ENCODE measurements at places on chromosomes 11 and 22.

DNA sequence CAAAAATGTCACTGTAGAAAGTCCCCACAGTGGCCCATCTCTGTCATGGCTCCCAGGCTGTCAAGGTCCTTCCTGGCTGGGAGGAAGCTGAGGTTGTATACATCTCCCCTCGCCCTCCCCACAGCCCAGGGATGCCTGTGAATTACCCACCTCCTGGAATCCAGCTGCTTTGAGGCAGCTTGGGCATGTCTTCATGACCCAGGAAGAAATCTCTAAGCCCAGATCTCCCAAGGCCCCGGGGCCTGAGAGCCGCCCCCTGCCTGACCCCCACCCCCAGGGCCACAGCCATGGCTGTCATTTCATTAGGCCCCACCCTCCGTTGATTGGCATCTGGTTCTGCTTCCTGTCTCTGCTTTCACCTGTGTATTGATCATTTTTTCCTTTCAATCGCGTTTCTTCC is 207.5 kb downstream of the TBC1D22A start:
- DNase-seq: no peak

GRCh38 chr22:41722496-41722895 is 23.2 kb downstream of the MEI1 start:
- DNase-seq: no peak

DNA sequence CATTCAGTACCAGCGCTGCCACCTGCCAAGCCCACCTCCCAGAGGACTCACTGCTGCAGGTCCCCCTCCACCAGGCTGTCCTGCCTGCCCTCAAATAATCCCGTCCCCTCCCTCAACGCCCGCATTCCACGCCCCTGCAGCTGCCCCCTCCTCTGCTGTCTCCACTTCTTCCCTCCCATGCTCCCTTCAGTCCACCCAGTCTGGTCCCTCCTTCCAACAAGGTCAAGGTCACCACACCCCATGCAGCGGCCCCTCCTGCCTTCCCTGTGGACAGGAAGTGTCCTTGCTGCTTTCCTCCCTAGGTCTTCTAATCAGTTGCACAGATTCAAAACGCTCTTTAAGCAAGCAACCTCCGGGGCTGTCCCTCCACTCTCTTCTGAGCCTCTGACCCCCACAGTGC is 12.1 kb downstream of the MACROD1 start:
- DNase-seq: no peak

DNA sequence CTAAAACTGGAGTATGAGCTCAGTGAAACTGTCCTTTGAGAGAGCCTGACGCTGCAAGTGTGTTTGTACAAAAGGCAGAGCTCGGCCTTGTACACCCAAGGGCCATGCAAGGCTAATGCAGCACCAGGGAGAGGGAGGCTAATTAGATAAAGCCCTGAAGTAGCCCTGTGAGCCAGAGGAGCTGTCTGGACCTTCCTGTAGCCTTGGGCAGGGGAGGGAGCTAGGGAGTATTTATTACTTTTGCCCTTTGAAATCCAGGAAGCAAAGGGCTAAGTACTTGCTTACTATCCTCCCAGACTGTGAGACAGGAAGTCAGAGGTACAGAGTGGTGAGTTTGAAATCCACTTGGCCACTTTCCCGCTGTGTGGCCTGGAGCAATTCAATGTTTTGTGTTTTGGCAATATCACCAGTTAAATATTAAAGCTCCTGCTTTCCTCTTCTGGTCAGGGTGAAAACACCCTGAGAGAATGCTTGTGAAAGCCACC is 10.2 kb upstream of the LDHA start:
- peak; percentile 79 for DNase-seq

- DNase-seq: peak; percentile 100
Measured at GRCh38 chr11:65420979-65421793, 1.4 kb upstream of the NEAT1 start.

DNA sequence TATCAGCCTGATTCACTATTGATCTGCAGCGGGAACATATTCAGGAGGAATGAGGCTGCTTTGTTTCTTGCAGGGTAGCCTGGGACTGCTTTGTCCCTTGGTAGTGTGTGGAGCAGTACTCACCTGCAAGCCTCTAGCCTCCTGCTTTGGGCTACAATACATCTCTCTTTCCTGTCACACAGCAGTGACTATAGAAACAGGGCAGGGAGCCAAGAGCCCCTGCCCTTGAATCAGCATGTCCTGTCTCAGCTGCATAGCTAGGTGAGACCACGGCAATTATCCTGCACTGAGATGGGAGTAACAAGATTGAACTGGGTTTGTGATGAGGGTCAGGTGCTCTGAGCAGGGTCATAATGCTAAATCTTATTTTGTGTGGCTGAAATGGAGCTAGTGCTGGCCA is 191.9 kb downstream of the NELL1 start:
- DNase-seq: no peak

DNA sequence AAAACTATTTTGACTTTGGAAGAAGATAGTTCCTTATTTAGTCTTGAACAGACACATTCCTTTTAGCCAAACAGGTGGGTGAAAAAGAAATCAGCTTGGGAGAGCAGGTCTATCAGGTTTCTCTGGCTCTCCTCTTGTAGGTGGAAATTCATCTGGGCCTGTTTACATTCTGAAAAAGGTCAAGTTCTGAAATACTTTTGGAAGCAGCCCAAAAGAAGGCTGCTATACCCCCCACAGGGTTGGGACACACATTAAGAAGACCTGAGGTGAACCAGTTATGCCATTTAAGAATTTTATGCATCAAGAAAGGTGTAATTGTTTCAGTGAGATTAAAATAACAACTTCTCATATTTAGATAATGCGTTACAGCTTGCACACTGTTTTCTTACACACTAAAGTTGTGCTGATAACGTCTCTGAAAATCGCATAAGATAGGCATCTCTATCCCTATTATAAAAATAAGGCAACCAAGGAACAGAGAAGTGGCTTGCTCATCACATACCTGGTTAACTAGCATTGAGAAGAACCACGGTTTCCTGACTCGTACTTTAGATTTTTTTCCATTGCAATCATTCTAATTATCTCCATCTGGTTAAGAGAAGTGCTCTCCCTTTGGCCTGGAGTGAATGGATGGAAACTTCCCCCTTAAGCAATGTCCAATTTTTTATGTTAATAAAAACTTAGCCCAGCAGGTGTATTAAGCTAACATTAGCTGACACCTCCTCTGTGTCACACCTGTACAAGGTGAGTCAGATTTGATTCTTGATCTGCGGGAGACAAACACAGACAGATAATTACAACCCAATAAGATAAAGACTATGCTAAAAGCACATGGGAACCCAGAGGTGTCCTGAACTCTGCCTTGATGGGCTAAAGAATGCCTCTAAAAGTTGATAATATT is 60.5 kb upstream of the UCP3 start:
- DNase-seq: no peak

GRCh38 chr11:72821221-72821919 is 7.2 kb downstream of the ATG16L2 start:
- DNase-seq: no peak

GRCh38 chr22:22974795-22975580 is 87.4 kb downstream of the IGLL5 start:
- no peak for DNase-seq

- DNase-seq: no peak
Measured at GRCh38 chr22:44677353-44677840, 24.6 kb upstream of the PRR5 start.

- no peak for DNase-seq
Measured at GRCh38 chr22:31291481-31292235, 630 bp downstream of the PIK3IP1 start.

DNA sequence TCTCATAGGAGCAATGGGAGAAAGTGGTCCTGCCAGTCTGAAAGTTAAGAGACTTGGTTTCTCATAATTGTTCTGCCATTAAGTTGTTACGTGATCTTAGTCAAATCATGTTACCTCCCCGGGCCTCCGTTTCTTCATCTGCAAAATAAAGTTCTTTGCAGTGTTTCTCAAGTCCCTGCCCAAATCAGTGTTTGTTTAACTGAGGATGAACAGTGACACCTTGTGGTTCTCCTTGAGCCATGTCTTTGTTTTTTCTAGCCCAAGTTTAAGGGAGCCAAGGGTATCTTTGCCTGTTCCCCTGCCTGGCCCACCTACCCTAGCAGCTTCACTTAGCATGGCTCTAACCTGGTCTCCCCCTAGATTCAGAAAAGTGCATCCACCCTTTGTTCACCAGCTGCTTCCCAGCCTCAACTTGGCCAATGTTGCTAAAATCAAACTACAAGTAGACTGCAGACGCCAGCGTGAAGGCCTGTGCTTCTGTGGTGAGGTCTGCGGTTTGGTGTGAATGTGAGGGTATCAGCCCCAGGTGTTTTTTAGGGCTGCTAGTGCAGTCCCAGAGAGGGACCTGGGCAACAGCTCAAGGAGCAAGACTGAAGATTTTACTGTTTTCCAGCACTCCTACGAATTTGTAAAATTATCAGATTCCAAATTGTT is 35.5 kb downstream of the FZD4 start:
- DNase-seq: peak; percentile 59

DNA sequence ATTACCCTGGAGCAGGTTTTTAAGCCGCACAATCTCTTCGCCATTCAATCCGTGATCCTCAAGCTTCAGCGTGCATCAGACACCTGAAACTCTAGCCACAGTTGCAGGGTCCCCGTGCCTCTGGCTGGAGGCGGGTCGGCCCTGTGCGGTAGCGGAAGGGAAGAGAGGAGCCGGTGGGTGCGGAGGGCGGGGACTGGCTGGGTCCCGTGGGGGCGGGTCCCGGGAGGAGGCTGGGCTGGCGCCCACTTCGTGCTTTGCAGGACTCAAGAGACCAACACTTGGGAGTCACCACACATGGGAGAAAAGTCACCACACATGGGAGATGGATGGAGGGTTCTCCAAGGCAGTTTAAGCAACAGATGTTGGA is 772 bp downstream of the C22orf15 start:
- DNase-seq: no peak

DNA sequence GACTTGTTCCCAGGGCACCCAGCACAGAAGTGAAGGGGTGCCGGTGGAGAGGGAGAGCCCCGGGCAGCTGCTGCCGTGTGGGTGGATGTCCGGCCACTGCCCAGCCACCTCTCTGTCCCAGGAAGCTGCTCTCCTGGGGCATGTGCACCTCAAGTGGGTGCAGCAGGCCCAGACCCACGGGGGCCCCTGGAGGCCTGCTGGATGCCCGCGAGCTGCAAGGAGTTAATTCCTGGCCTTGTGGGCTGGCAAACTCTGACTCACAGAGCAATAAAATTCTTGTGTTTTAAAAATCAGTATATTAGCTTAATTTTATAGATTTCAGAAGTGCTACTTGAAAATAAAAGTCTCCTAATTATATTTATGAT is 37.4 kb upstream of the KCNQ1OT1 start:
- no peak for DNase-seq

- DNase-seq: no peak
Measured at GRCh38 chr11:62018981-62019664, 51.7 kb upstream of the FTH1 start.

GRCh38 chr22:47806894-47807293 is 1044.4 kb downstream of the TBC1D22A start:
- DNase-seq: no peak

DNA sequence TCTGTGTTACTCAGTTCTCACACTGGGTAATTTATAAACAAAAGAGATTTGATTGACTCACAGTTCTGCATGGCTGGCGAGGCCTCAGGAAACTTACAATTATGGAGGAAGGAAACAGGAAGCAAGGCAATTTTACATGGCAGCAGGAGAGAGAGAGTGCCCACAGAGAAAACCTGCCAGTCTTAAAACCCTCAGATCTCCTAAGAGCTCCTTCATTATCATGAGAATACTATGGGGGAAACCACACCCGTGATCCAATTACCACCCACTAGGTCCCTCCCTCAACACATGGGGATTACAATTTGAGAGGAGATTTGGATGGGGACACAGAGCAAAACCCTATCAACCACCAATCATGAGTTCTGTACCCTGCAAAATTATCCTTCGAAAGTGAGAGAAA is 1180.8 kb downstream of the JRKL start:
- DNase-seq: no peak

GRCh38 chr11:134951305-134951700 is 539.3 kb upstream of the B3GAT1 start:
- peak; percentile 73 for DNase-seq

DNA sequence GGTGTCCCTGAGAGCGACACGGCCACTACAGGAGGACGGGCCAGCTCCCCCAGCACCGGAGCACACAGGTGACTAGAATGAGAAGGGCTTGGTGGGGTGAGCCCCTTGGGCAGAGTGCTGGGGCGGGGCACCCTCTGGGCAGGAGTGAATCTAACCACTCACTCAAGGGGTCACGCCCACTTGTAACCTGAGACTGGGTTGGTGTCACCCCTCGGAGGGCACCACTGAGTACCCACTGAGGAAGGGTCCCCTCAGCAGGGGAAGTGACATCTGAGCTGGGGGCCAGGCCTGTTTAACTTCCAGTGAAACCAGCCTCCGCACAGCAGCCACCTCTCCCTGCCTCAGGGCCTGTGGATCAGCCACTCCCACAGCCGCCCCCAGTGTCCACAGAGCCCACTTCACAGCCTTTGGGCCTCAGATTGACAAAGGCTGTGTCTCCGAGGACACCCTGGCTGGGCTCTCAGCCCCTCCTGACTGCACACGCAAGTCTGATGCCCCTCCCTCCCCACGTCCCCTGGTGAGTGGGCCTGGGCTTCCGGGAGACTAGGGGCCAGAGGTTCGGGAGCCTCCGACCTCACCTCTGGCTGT is 5.6 kb downstream of the GATD1 start:
- DNase-seq: no peak

DNA sequence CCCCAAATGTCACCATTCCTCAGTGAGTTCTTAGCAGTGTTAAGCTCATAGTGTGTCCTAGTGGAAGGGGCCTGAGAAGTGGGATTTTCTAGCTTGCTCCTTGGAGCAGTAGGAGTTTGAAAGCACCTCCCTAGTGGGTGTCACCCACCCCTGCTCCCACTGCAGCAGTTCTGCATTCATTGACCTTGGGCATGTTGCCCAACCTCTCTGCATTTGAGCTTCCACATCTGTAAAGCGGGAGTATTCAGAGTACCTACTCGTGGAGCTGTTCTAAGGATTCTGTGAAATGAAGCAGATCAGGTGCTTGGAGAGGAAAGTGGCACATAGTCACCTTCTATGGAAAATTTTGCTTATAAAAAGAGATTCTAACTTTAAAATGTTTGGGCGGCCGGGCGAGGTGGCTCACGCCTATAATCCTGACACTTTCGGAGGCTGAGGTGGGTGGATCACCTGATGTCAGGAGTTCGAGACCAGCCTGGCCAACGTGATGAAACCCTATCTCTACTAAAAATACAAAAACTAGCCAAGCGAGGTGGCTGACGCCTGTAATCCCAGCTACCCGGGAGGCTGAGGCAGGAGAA is 16.9 kb downstream of the LMO2 start:
- no peak for DNase-seq

DNA sequence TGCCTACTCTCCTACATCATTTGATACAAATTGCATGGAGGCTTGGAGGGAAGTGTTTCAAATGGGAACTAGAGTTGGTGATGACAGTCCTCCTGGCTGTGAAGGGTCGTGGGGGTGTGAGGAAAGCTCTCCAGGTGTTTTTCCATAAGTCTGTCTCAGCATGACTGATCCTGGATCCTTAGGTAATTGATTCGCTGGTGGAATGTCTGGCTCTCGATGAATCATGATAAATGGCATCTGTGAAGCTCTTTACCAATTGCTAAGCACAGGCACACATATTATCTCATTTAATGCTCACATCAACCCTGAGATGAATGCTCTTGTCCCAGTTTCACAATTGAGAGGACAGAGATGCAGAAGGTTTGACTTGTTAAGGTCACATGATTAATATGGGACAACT is 107.5 kb downstream of the PKNOX2 start:
- no peak for DNase-seq

Data from stromal cell of bone marrow (primary cell).